ENCODE measurements at places on chromosomes 16 and 17.

- no peak for DNase-seq
These were observed 1.3 kb upstream of the MYO1D start for GRCh38 chr17:32878211-32878610.

DNA sequence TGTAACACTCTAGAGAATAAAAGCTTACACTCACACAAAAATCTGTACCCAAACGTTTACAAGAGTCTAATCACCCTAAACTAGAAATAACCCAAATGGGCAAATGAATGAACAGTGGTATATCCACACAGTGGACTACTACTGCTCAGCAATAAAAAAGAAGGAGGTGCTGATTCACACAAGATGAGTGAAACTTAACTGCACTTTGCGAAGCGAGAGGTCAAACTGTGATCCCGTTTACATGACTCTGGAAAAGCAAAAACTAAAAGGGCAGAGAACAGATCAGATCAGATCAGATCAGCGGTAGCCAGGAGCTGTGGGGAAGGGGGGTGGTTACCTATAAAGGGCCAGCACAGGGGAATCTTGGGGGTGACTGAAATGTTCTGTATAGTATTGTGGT lies 113.4 kb downstream of the TRIM37 start:
- DNase-seq = no peak

- no peak for DNase-seq
These were observed 25.5 kb upstream of the METRNL start for GRCh38 chr17:83053739-83054451.

- DNase-seq = no peak
These were observed 68.6 kb downstream of the CCDC182 start for GRCh38 chr17:57676543-57676942.

- no peak for DNase-seq
These were observed 10.5 kb downstream of the C17orf75 start for GRCh38 chr17:32331243-32332040.

DNA sequence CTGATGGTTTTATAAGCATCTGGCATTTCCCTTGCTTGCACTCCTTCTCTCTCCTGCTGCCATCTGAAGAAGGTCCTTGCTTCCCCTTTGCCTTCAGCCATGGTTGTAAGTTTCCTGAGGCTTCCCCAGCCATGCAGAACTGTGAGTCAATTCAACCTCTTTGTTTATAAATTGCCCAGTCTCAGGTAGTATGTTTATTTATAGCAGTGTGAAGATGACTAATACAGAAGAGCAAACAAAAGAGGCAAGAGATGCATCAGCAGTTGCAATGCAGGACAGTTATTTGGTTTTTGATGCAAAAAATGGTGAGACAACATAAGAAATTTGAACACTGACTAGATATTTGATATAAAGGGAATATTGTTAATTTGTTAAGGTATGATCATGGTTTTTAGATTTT lies 16.8 kb downstream of the TMEM100 start:
- no peak for DNase-seq

DNA sequence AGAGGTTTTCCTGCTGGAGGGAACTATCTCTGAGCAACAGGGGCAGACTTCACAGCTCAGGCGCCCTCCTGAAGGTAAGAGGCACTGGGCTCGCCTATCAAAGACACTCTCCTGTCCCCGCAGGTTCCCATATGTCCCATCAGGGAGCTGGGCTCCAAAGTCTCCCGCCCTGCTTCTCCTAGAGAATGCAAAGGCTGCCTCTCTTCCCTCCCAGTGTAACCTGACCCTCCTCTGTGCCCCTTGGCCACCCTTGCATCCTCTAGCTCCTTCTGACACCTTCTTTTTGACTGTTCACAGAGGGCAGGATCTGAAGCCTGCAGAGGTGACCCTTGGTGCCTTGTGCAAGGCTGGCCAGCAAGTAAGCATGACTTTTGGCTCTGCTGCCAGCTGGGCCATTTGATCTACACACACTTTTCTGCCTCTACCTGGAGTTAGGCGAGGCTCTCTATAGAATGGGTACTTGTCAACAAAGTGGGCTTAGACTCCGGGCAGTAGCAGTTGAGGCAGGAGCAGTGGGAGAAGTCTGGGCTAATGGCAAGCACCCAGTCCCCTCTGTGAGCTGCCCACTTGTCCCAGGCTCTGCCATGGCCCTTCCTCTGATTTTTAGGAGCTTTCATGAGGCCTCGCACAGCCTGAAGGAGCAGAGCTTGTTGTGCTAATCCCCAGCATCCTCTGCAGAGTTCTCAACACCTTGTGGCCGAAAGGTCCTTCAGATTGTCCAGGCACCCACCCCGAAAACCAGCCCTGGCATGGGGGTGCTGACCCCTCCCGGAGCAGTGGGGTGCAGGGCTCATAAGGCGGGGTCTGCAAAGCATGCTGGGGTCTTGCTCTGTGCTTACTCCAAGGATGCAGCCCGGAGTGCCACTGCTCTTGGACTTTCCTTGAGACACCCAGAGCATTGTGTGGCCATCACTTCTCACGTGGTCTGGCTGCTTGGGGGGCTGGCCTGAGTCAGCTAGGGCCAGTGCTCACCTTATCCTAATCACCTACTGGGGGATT lies 122.9 kb downstream of the METRNL start:
- no peak for DNase-seq

DNA sequence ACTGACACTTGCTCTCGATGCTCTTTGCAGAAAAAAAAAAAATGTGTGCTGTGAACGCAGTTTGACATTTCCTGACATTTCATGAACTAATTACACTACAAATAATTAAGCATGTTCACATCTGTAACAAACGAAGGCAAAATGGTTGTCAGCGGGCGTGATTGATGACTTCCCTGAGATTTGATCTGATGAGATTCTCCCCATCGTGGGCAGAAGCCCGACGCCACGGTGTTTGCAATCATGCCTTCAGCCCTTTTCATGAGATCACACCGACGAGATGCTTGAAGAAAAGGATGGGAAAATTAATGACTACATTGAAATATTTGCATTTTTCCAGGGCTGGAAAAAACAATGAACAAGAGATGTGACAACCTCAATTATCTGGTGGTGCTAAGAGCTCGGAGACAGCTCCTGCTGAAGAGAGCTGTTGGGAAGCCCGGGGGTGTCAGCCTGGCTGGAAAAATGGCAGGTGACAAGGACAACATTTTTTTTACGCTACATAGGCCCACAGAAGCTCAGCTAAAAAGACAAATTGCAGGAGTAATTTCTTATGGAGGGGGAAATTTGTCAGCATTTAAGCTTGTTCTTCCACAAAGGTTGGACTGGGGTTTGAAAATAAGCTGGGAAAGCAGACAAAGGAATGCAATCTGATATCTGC lies 259.4 kb upstream of the IRX3 start:
- DNase-seq = no peak

DNA sequence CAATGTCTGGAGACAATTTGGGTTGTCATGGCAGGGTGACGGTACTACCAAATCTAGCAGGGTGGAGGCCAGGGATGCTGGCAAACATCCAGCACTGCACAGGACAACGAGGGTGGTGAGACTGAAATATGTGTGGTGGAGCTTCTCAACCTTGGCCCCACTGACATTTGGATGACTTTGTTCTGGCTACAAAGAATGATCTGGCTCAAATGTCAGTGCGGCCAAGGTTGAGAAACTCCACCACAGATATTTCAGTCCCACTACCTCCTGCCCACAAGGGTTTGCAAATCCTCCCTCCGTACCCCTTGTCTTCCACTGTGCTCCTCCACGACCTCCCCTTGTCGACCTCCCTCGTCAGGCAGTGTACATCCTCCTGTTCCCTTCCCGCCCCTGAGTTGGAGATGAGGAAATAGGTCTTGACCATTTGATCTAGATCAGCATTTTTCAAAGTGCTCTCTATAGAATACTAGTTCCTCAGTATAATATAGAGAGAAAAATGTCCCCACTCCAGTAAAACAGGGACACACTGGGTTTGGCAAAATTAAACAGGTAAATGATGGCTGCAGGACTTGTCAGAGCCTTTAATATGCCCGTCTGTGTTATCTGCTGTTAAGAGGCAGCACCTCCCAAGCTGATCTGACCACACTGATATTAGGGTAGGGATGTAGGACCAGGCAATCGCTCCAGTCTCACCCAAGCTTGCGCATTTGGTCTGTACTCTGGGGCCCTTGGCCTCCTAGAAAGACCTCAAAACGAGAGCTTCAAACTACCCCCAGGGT lies 6.8 kb downstream of the OSGIN1 start:
- no peak for DNase-seq

GRCh38 chr17:10294180-10294579 lies 78.6 kb downstream of the MYH13 start:
- DNase-seq = no peak

GRCh38 chr16:72012607-72013006 lies 4.1 kb downstream of the DHODH start:
- DNase-seq = no peak

GRCh38 chr17:6473128-6473767 lies 29.0 kb downstream of the PIMREG start:
- DNase-seq = no peak

- DNase-seq = no peak
These were observed 1.7 kb downstream of the TTC19 start for GRCh38 chr17:16001226-16001897.

DNA sequence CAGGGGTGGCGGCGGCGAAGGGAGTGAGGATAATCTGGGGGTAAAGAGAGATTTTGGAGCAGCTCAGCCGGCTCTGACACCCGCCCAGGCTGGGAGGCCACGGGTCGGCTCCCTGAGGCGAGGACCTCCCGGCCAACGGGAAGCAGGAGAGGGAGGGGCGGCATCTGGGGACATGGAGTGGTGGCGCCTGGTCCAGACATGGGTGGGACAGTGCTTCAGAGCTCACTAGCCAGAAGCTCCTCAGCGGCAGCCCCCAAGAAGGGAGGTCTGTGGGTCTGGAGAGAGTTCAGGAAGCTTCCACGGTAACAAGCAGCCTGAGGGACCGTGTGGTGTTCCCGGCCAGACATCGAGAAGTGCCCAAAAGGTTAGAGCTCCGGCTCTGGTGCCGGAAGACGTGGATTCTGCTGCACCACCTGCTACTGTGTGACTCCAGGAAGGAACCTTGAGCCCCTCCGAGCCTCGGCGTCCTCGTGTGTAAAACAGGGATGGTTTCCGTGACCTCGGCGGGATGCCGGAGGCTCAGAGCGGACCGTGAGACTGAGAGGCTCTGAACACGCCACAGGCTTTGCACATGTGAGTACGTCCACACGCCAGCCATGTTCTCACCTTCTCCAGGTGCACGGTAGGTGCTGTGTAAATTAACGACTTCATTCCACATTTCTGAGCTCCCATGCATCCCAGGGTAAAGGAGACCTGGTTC lies 56.9 kb downstream of the TIMM22 start:
- no peak for DNase-seq

GRCh38 chr16:53784291-53784690 lies 80.3 kb downstream of the FTO start:
- no peak for DNase-seq

DNA sequence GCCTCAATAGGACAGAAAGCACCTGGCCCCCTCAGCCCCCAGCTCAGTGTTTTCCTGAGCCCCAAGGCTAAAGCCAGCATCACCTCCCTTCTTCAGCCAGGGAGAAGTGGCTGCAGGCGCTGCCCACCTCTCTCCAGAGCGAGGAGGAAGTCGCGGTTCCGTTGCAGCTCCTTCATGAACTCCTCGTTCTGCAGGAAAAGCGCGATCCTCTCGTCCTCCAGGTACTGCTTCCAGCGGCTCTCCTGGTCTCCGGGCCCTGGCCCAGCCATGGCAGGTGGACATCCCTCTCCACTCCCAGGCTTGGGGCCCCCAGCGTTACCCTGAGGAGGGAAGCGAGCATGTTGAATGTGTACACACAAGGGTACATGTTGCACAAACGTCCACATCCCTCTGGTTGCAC lies 22.7 kb upstream of the MRPS23 start:
- no peak for DNase-seq

GRCh38 chr17:33914125-33914524 lies 341.0 kb upstream of the CCL2 start:
- DNase-seq = no peak

All from esophagus squamous epithelium (tissue), 5 donors.